GM19239 (cell line): ENCODE measurements at places on chromosomes 4 and X.

- no peak for DNase-seq
Observed at GRCh38 chr4:154958621-154959358, 177.7 kb downstream of the RBM46 start.

GRCh38 chr4:99658666-99659065, 1.0 kb upstream of the C4orf54 start:
- no peak for DNase-seq

GRCh38 chr4:24013668-24014422, 124.0 kb upstream of the PPARGC1A start:
- no peak for DNase-seq

DNA sequence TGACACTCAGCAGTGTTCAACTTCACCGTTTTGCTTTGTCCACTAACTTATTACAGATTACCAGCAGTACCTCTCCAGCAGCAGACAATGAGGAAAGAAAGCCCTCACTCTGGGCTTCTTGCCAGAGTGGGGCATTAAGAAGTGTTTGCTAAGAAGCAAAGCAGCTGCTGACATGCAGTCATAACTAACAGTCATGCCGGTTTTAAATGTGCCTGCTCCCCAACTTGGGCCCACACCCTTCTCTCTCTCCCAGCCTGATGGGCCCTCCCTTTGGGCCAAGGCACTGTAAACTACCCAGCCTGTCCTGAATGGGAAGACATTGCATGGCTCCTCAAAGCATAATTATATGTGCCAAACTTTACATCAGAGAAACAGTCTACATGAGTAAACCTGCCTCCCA, 54.6 kb upstream of the HHIP start:
- DNase-seq, result no peak

GRCh38 chrX:52353838-52354237, 15.0 kb upstream of the XAGE2 start:
- DNase-seq, result no peak

GRCh38 chr4:81818385-81818920, 346.7 kb upstream of the RASGEF1B start:
- DNase-seq, result no peak

- no peak for DNase-seq
Observed at GRCh38 chrX:136866337-136867095, 14.0 kb downstream of the RBMX start.

GRCh38 chr4:113052379-113052951, 3.0 kb downstream of the ANK2 start:
- no peak for DNase-seq

DNA sequence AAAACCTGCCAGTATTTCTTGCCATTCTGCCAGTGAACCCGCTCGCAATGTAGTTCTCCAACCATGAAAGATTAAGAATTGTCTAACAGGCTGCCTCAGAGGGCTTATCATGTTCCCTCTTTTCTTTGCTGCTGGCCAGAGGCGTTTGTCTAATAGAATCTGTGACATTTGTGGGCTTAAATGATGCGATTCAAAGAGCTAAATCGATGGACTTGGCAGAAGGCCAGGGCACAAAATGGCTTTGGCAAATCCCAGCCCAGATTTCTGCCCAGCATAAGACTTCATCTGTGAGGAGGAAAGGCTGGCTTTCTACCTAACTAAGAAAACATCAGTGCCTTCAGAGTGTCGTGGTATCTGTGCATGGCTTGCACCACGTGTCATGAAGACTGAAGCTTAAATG, 79.9 kb downstream of the TRPC5OS start:
- DNase-seq, result no peak

- no peak for DNase-seq
Observed at GRCh38 chr4:102430461-102430910, 70.7 kb upstream of the NFKB1 start.

- DNase-seq, result no peak
Observed at GRCh38 chrX:80807606-80807991, 2.1 kb downstream of the BRWD3 start.

DNA sequence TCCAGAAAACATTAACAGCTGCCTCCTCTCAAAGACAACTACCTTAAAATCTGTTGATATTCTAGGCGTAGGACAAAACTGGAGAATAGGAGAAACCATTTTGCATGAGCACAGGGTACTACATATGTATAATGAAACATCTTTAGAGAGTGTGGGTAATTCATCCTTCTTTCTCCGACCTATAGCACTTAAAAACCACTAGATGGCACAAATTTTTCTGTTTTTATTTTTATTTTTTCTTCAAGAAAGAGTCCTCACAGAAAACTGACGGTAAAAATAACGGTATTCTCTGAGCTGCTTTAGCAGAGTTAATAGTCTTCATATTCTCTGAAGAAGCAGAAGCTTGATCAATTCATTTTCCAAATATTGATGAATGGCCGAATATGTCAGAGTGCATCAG, 14.6 kb downstream of the SMIM31 start:
- no peak for DNase-seq

DNA sequence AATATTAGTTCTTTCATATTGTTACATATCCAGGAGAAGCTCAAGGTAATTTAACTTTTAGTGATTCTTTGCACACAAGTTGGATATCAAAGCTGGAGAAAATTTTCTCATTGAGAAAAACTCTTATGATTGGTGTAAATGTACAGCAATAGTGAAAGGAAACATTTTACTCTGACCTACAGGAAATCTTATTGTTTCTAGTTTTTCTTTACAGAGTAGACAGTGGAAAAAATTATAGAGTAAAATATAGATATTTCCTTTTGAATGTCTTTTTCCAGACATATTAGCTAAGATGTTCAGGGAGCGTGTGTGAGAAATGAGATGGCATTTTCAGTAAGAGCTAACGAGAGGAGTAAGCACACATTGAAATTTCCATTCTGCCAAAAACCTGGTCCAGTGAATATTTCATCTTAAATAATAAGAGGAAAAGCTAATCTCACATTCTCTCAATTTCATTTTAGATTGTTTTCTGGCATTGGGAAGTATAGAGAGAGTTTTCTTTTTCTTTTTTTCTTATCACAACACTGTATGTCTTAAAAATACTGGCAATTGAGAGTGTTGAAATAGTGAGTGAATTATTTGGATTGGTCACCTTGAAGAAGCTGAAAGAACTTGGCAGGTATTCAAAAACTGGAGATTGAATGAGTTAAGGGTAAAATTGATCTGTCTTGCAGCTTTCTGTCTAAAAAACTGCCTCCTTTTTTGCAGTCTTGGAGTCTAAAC, 15.6 kb upstream of the ATP8A1 start:
- DNase-seq, result no peak

DNA sequence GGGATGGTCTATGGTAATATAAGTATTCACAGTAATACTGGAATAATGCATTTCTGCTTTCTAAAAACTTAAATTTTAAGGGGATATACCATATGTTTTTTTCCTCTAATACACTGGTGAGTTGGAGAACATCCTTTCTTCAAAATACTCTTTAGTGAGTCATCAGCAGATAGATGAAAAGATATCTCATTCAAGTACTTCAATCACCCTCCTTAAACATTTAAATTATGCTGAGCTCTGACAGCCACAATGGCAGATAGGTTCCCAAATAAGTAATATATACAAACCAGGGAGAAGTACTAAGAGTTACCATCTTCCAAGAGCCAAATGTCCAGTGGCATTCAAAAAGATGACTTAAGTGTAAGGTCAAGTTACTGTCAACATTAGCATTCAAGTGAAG, 52.2 kb downstream of the AMMECR1 start:
- no peak for DNase-seq

DNA sequence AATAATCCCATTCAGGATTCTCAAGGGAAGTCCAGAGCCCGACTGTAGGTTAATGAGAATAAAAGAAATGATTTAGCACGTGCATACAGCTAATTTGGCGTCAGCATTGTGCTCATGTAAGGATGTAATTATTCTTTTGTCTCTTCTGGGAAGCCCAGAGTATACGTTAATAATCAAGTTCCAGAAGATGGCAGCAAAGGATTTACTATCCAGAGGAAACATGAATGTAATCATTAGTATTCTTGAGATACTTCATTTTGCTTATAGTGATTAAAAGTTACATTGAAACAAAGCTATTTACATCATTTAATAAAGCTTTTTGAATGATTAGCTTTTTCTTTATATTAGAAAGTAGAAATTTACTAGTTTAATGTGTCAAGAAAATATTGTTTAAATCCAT, 27.1 kb upstream of the MAP9 start:
- no peak for DNase-seq

DNA sequence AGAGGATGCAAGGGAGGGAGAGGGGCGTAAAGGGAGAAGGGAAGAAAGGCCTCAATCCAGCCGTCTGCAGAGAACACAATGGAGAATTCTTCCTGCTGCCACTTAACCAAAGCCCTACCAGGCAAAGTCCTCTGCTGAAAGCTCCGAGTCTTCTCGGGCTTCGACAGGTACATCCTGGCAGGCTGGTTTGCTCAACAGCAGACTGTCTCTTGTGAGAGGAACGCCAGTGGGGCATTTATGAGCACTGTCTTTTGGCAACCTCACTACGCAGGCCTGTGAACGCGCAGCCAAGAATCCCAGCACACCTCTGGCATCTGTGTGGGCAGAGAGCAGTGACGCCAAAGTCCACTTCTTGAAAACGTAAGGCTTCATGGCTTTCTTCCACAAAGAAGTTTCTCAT, 207.5 kb upstream of the FAM9B start:
- DNase-seq, result no peak

- no peak for DNase-seq
Observed at GRCh38 chr4:173564461-173564860, 34.4 kb upstream of the HAND2 start.

- no peak for DNase-seq
Observed at GRCh38 chrX:17192106-17192505, 182.9 kb upstream of the NHS start.

GRCh38 chrX:38839944-38840343, 38.7 kb downstream of the MID1IP1 start:
- no peak for DNase-seq

- no peak for DNase-seq
Observed at GRCh38 chrX:40108162-40108958, 10.6 kb upstream of the BCOR start.

- DNase-seq, result no peak
Observed at GRCh38 chr4:95898226-95898625, 58.3 kb downstream of the PDHA2 start.

DNA sequence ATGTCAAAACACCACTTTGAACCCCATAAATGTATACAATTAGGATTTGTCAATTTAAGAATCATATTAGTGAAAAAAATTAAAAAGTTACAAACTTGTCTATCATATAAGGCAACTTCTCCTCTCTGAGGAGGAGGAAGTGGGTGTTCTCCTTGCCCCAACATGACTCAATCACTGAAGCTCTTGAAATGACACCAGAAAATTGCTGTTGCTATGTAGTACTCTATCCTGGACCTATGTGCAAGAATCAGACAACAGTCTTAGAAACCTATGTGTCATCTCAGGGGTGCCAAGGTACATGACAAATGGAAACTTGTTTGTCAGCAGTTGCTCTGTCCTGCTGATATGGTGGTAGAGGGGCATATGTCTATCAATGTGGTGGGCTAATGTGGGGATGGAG, 47.7 kb downstream of the HMGB3 start:
- no peak for DNase-seq

DNA sequence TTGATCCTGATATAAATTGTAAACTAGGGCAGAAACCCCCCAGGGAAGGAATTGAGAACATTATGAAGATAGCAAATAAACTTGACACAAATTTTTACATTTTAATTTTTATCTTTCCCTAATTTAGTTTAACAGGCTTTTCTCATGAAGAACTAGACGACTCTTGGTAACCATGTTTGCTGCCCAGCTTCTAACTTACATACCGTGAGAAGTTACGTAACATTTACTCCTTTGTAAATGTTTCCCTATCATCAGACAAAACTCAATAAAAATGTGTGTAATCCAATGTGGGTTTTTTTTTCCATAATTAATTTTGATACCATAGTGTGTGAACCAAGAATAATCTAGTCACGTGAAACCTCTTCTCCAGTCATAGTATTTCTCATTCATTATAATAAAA, 34.4 kb downstream of the OFD1 start:
- no peak for DNase-seq

GRCh38 chr4:114076899-114077570, 97.6 kb upstream of the ARSJ start:
- DNase-seq, result no peak

GRCh38 chr4:56434599-56435139, 746 bp downstream of the PPAT start:
- DNase-seq, result no peak

GRCh38 chr4:84158670-84159069, 340.4 kb downstream of the NKX6-1 start:
- DNase-seq, result no peak

DNA sequence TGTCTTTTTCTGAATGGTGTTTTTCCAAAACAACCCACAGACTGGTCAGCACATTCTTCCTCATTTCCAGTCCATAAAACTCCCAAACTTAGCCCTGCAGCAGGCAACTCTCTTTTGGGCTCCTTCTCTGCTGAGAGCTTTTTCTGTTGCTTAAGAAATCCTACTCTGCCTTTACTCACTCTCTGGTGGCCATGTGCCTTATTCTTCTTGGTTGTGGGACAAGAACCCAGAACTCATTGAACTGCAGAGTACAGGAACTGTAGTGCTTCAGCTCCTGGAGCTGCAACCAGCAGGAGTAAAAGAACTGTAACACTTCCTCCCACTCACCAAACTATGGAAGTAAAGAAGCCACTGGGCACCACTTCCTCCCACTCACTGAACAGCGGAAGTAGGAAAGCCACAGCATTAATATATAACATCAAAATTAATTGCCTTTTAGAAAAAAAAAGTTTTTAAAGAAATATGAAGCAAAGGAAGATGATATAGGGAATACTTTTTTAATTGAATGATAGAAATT, 864.1 kb upstream of the PCDH10 start:
- DNase-seq, result no peak

GRCh38 chr4:101421386-101421785, 74.1 kb upstream of the PPP3CA start:
- no peak for DNase-seq

- no peak for DNase-seq
Observed at GRCh38 chr4:11431111-11431510, 2.4 kb upstream of the HS3ST1 start.

- no peak for DNase-seq
Observed at GRCh38 chr4:55866290-55866907, 13.0 kb downstream of the EXOC1 start.

GRCh38 chrX:110794601-110795000, 1.0 kb downstream of the CHRDL1 start:
- no peak for DNase-seq

GRCh38 chr4:25878676-25879075, 15.9 kb upstream of the SEL1L3 start:
- DNase-seq, result no peak

- no peak for DNase-seq
Observed at GRCh38 chrX:95248386-95248785, 1436.3 kb upstream of the DIAPH2 start.

DNA sequence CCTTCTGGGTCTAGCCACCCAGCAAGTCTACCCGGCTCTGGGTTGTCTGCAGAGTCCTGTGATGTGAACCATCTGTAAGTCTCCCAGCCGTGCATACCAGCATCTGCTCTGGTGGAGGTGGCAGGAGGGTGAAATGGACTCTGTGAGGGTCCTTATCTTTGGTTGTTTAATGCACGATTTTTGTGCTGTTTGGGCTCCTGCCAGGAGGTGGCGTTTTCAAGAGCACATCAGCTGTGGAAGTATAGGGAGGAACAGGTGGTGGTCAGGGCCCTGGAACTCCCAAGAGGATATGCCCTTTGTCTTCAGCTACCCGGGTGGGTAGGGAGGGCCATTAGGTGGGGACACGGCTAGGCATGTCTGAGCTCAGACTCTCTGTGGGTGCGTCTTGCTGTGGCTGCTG, 66.5 kb upstream of the ZFP42 start:
- DNase-seq, result no peak

GRCh38 chrX:149527705-149528104, 13.1 kb upstream of the EOLA1 start:
- DNase-seq, result no peak

GRCh38 chr4:86521373-86521969, 72.6 kb upstream of the PTPN13 start:
- DNase-seq, result no peak
